ENCODE measurements at places on chromosomes 7 and 10.

DNA sequence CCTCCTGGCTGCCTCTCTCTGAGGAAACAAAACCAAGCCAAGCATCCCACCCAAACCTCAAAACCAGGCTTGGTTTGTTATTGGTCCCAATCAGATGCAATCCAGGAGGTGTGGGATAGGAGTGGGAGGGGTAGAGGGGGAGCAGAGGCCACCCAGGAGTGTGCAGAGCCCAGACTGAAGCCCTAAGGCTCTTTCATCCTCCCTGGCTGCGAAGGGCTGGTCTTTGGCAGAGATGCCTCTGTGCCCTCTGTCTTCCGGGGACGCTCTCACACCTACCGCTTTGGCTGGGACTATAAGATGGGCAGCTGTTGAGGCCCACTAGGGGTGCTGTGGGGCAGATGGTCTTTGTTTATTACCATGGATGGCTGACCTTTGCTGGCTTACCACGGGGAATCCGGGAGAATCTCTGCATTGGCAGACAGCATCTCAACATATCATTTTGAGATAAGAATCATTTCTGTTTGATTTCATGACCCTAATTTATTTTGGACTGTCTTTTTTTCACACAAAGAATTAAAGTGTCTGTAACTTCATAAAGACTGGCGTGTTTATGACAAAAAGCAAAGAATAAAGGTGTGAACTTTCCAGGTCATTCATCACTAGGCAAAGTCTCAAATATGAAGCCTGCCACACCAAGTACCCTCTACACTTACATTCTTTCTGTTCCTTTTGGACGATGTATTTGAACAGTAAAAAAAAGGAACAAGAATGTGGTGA lies 6.5 kb upstream of the DENND2A start:
- DNase-seq: peak; percentile 87

DNA sequence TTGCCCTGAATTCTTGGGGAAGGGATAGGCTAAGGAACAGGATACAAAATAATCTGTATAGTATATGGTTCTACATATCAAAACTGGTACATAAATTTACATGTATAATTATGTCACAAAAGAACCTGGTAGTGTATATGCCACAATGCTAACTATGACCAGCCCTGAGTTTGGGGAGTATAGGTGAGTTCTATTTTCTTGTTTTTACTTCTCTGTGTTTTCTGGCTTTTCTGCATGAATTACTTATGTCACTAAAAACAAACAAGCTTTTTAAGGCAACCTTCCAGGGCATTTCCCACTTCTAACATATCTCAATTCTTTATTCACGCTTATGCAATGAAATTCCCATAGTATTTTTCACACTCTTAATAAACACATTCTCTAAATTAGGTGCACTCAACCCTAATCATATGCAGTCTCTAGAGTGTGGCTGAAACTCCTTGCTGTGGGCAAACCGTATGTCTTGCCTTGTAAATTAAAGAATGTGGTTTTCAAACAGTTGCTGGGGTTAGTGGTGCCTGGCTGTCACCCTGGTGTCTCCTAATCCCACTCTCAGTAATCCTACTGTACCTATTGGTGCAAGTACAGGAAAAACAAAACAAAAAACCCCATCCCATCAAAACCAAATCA lies 14.0 kb upstream of the INSIG1 start:
- no peak for DNase-seq

DNA sequence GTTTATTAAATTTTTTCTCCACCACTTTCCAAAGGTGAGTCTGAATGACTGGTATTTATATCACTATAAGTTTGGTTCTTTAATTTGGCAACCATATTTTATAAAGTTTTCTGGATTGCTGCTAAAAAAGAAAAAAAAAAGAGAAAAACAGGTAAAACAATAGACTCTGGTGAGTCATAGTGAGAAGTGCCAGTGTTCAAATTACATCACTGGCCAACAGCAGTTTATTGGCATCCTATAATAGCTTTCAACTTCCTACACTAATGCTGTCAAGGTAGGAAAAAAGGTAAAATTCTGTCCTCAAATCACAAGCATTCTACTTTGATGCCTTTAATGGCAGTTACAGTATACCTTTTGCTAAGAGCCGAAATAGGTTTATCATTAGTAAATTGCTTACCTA lies 808.8 kb downstream of the GRM8 start:
- DNase-seq: no peak

GRCh38 chr10:119973281-119973680 lies 80.8 kb downstream of the SEC23IP start:
- DNase-seq: no peak

GRCh38 chr7:5231811-5232484 lies 41.9 kb downstream of the WIPI2 start:
- DNase-seq: no peak

DNA sequence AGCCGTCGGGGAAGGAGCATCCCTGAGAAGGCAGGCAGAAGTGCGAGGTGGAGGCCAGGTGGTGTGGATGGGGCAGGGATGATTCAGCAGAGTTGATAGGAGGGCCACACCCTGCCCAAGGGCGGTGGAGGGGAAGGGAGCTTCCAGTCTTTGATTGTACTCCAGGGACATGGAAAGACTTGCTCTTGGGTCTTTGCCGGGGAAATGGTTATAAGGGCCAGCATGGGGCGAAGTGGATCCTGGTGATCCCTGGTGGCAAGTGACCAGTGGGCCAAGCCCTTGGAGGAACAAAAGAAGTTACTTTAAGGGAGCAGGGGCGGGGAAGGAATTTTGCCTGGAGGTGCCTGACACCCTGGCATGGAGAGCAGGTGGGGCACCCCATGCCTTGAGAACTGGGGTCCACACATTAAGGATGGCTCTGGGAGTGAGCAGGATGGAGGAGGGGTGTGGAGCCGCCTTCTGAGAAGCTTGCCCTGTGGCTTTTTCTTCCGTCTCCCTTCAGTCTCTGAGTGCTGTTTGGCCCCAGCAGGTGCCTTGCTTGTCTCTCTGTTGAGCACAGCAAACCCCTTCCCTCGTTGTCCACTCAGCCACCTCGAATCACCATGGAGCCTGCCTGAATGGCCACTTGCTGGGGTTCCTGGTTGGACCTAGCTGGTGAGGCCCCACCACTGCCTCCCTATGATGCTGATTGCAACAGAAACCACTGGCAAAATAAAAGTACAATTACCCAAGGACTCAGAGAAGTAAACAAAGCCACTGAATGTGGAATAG lies 83.9 kb downstream of the RAMP3 start:
- no peak for DNase-seq

GRCh38 chr10:58885686-58886345 lies 290.6 kb upstream of the PHYHIPL start:
- no peak for DNase-seq

GRCh38 chr7:69213878-69214277 lies 384.4 kb upstream of the AUTS2 start:
- no peak for DNase-seq

DNA sequence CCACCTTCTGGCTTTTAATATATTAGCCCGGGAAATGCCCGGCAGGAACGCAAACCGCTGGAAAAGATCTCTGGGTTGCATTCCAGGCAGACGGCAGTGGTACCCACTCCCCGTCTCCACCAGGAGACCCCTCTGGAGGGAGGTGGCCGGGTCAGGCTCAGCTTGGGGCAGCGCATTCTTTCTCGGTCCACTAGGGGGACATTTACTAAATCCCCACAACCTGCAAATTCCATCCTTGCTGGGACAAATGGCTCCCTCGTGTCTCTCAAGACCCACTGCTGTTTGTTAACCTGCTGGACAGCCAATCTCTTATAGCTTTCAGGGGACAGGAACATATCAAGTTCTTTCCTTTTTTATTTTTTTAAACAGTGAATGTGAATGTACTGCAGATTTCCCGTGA lies 45.8 kb upstream of the CARD11 start:
- peak; percentile 34 for DNase-seq

GRCh38 chr10:90571481-90572258 lies 286.2 kb downstream of the HTR7 start:
- peak; percentile 45 for DNase-seq

- DNase-seq: no peak
These were observed 9.7 kb downstream of the ABCA13 start for GRCh38 chr7:48180981-48181380.

DNA sequence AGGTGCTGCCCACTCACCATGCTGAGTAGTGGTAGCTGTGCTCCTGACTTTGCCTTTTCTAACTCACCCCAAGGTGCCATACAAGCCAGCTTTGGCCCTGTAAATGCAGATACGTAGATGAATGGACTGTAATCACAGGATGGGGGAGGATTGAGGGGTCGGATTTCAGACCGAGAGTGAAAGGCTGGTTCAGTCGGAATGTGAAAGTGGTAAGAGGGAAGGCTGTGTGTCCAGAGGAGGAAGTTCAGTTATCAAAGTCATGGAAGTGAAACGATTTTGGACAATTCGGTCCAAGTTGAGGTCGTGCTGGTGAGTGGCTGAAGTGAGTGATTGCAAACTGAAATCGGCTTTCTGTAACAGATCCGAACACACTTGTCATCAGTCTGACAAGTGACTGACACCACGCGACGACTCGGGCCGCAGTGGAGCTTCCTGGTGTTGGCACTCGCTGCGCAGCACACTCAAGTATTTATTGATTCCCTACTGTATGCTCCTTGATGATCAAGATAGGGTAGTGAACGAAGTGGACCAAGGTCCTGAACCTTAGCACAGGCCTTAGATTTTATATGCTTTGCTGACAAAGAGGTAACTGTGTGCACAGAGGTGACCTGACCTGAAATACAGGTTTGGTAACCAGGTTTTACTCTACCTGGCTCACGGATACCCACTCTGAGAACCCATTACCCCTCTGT lies 10.5 kb downstream of the ZNF282 start:
- no peak for DNase-seq

DNA sequence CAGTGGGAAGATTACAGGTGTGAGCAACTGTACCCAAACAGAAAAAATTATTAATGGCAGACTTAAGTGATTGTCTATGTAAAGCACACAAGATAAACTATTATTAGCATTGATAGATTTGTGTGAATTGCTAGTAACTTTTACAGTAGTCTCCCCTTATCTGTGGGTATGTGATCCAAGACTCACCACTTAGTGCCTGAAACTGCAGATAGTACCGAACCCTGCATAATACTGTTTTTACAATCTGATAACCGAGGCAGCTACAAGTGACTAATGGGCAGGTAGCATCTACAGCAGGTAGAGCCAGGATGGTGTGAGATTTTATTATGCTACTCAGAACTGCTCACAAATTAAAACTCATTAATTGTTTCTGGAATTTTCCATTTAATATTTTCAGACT lies 31.5 kb downstream of the MPLKIP start:
- no peak for DNase-seq

- DNase-seq: no peak
These were observed 24.3 kb downstream of the ZCCHC24 start for GRCh38 chr10:79420974-79421688.
